CD4-positive, CD25-positive, alpha-beta regulatory T cell (primary cell): ENCODE measurements at places on chromosomes 7 and 10. TPM values are rescaled to one million over a fixed set of nuclear protein-coding genes. Genes with fewer than 3 reads are reported as not detected.

The TMEM176B gene
- total RNA-seq: not detected

The POMZP3 gene
- 22.3 TPM for total RNA-seq

DNA sequence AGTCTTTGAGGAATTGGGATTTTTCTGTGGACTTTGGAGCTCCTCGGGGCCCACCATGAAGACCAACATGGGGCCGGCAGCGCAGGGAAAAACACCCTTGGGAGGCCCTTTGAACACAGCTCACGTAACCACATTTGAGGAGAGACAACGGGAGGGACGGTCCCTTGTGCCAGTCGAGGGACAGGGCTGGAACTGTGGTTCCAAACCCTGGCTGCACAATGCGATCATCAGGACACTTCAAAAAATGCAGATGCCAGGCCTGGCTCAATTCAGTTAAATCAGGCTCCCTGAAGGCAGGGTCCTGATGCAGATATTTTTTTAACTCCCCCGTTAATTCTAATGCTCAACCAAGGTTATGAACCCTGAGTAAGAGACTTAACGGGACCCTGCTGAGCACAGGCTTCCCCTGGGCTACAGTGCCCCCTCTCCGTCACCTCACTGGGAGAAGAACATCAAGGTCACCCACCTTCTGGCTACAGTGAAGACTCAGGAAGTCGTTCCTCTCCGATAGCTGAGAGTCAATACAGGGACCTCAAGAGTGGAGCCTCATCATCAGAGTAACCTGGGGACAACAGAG is 30.4 kb downstream of the LYZL1 start:
- no peak for DNase-seq

GRCh38 chr7:103524042-103524907 is 78.3 kb upstream of the SLC26A5 start:
- DNase-seq: no peak

- DNase-seq: no peak
These were observed 207.0 kb upstream of the PRKCQ start for GRCh38 chr10:6787091-6787490.
